Fibroblast of mammary gland (primary cell): ENCODE measurements at places on chromosomes 1 and 21.
A peak's percentile ranks its signal among the peaks of the same experiment; 100 is the strongest.

DNA sequence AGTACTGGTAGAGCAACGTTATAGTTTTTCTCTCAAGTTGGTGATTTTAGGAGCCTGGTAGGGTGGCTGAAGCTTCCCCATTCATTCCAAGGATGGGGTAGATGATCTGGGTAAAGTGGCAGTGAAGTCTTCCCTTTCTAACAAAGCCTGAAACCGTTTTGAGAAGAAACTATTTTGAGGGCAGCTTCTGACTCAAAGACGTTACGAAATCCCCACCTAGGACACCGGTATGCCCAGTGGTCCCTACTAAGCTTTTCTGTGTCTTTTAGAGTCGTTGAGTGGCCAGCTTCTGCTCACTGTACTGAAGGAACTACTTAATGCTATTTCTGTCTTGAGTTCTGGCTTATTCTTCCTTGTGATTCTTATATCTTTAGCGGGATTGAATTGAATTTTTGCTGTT, 1.4 kb downstream of the WDTC1 start:
- DNase-seq, result peak; percentile 25

DNA sequence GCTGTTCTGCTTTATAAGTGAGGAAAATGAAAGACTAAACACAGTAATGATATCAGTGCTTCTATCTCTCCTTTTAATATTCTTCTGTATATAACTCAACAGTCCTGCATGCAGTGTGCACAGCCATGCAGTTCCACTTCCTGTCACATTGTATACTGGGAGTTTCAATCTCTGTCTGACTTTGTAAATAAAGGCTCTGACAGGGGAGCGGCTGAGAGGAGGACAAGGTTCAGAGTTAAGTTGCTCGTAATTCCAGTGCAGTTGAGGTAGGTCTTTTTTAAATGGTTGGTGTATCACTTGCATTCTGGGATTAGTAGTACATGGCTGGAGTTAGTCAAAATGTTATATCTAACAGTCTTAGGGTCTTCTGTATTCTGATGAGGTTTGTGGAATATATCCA, 264.5 kb downstream of the OLFM3 start:
- no peak for DNase-seq

GRCh38 chr1:30397576-30397975, 325.8 kb downstream of the MATN1 start:
- no peak for DNase-seq

- no peak for DNase-seq
Observed at GRCh38 chr21:41821081-41821755, 54.4 kb upstream of the RIPK4 start.

- no peak for DNase-seq
Observed at GRCh38 chr1:224641030-224641429, 24.9 kb downstream of the CNIH3 start.

DNA sequence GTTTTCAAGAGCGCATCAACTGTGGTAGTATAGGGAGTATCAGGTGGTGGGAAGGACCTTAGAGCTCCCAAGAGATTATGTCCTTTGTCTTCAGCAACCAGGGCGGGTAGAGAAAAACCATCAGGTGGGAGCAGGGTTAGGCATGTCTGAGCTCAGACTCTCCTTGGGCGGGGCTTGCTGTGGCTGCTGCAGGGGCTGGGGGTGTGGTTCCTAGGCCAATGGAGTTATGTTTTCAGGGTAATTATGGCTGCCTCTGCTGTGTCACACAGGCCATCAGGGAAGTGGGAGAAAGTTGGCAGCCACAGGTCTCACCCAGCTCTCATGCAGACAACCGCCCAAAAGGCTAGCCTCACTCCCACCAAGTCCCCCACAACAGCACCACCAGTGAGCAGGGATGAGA, 74.9 kb downstream of the FCRL5 start:
- DNase-seq, result no peak

GRCh38 chr21:16198546-16198945, 468.8 kb downstream of the USP25 start:
- peak; percentile 20 for DNase-seq

- no peak for DNase-seq
Observed at GRCh38 chr1:89786628-89787214, 34.1 kb upstream of the LRRC8D start.

GRCh38 chr1:90821152-90821787, 104.2 kb upstream of the BARHL2 start:
- peak; percentile 38 for DNase-seq

GRCh38 chr1:154663471-154664060, 55.6 kb upstream of the ADAR start:
- DNase-seq, result no peak

DNA sequence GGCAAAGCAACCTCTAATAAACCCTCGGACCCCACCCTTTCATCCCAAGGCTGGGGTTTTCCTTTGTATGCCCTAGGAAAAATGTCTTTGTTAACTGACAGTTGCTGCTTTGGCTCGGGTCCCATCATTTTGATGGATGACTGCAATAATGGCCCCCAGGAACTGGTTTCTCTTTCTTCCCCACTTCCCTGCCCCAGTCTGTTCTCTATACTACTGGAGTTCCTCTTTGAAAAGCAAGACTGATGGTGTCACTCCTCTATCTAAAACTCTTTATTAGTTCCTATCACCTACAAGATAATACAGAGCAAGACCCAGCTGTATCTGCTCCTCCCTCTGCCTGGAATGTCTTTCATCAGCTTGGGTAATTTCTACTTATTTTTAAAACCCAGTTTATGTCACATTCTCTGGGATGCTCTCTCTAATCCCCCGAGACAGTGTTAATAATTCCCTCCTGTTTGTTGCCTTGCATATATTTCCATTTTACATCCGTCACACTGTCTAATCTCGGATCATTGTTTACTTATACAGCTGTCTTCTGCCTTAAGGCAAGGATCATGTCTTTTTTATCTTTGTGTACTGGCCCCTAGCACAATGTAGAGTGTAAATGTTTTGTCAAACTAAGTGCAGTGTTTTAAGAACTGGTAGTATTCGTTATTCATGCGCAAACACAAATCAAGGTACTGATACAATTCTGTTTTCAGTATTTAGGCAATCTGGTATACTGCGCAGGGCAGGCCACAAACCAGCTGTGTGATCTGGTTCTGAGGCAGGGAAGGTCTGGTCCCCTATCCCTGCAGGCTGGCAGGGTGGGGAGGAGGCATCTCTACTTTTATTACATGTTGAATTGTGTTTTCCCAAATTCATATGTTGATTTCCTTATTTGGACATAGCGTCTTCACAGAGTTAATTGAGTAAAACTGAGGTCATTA, 16.1 kb downstream of the SLAMF1 start:
- no peak for DNase-seq

DNA sequence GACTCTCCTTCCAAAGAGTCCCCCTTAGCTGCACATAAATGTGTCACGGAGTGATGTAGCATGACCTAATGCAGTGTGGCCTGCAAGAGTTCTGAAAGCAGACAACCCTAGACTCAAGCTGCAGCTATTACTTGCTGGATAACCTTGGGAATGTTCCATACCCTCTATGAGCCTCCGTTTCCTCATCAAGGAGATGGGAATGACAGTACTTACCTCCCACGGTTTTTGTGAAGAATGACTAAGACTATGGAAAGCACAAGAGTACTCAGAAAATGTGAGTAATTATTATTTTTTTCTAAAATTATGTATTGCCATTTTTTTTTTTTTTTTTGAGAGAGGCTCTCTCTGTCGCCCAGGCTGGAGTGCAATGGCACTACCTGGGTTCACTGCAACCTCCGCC, 3.0 kb downstream of the TTC39A start:
- DNase-seq, result peak; percentile 62

DNA sequence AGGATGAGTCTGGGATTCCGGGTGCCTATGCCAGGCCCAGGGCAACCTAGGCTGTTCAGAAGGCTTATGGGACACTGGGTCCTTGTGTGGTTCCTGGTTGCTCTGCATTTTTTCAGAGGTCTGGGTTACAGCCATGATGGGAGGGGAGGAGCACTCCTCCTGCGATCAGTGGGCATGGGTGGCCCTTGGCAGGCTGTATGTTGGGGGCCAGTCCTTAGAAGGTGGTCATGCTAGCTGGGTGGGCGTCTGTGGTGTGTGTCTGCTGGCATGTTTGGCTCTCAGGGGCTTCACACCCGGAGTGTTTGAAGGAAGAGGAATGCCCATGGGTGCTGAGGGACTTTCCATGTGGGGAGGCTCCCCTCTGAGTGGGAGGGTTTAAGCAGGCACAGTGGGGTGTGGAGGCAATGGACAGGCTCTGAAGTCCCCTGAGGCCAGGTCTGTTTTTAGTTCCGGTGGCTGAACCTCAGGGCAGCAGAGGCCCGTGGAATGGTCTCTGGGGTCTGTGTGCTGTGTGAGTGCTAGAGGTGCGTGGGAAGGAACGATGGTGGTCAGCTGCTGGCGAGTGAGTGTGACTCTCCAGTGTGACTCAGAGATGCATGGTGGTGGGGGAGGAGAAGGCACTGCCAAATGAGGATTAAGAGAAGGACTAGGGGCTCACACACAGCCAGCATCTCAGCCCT, 25.3 kb downstream of the CACNA1E start:
- peak; percentile 48 for DNase-seq

DNA sequence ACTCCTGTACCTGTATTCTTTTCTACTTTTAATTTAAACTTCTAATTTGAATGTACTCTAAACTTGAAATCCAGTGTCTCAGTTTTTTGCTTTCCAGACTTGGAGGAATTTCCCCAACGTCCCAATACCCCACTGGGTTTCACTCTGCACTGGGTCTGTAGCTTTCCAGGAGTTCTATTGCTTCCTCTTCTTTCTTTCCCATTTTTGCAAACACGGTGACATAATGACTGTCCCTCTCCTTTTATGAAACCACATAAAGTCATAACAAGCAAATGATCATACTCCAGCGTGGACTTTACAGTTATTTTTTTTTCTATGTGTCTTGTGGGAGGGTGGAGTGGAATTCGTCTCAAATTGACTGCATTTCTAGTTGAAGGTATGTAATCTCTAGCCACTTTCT, 97.1 kb downstream of the FASLG start:
- DNase-seq, result no peak

GRCh38 chr21:44739316-44739715, 27.9 kb upstream of the TSPEAR start:
- DNase-seq, result no peak

DNA sequence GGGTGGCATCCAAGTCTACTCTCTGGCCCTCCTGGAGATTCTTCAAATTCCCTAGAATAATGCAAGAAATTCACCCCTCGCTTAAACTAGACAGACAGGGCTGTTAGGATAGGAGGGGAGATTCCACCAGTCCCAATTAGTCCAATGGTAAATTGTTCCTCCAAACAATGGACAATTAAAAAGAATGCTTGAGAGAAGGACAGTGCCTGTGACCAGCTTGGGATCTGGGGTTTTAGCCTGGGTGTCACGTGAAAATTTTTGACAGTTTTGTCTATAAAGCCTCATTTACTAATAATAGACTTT, 177.7 kb upstream of the RAB4A start:
- no peak for DNase-seq

DNA sequence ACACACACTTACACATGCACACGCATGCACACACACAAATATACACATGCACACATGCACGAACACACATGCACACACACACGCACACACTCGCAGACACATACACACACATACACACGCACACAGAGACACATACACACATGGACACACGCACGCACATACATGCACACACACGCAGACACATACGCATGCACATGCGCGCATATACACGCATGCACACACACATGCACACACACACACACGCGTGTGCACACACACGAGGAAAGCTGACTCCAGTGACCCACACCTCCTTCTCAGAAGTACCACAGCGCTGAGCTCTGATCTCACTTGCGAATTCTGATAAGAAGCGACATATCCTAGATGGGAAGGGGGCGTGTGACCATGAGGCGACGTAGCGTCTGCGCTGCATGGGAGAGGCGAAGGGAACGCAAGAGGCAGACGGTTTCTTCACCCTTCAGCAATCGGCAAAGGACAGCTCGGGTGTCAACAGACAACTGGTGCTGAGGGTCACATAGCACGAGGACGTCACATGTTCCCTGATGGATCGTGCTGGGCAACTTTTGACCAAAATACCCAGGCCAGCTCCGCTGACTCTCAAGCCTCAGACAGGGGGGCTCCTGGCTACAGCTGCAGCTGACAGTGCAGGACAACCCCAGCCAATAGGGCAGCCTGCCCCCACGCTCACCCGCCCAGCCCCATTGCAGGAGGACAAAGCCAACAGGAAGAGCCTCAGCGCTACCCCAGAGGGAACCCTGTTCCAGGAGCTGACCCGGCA, 16.0 kb upstream of the PDE9A start:
- DNase-seq, result no peak

DNA sequence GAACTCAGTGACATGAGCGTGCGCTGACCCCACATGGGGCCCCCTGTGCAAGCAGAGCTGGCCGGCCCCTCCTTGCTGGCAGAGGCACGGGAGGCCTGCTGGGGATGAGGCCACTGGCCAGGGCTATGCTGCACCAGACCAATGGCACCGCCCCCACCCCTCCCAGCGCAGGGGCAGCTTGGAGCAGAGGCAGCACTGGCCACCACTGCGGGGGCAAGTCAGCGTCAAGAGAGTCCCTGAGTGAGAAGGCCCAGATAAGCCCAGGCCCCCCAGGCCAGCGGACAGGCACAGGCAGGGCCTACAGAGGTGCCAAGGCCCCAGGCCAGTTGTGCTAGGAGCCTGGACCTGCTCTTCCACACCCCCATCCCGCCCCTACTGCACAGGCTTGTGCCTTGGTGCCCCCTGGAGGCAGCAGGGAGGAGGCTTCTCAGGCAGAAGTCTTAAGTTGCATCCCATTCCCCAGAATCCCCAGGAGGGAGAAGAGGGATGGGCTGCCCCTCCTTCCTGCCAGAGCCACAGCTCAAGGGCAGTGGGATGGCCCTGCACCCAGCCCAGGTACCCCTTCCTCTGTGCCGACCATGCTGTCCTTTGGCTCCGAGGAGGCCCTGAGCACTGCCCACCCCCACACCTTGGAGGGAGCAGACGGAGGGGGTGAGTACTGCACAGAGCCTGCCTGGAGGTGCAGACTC, 35.8 kb downstream of the EPHX1 start:
- DNase-seq, result peak; percentile 83

DNA sequence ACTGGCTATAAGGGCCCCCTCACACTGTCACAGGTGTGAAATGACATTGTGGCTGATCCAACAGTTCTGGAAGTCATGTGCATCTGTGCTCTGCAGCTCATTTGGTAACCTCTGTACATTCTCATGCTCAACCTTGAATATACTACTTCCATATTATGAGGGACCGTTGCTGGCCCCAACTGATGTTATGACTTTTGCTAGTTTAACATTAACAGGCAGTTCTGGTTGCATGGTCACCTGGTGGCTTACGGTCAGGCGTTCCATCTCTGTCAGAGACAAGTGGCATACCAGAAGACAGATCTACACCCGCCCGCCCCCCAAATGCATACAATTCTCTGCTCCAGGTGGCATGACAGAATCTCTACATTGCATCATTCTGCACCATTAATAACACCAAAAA, 6.0 kb upstream of the DIP2A start:
- no peak for DNase-seq

GRCh38 chr1:229694053-229694693, 68.1 kb downstream of the URB2 start:
- DNase-seq, result peak; percentile 94
